ENCODE measurements at places on chromosomes 12 and 14.

DNA sequence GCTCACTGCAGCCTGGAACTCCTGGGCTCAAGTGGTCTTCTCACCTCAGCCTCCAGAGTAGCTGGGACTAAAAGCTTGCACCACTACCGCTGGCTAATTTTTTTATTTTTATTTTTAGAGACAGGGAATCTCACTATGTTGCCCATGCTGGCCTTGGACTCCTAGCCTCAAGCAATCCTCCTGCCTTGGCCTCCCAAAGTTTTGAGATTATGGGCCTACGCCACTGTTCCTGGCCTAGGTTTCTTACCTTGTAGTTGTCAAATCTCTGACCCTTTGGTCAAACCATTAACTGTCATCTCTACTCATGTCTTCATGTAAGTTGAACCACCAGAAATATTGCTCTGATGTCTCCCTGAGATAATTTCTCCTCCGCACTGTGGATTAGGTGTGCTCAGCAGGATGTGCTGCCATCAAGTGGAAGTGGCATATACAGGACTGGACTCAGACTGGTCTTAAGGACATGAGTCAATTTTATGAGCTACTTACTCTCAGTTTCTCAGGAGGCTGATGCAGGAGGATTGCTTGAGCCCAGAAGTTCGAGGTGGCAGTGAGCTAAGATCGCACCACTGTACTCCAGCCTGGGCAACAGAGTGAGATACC lies 28.5 kb downstream of the ACTR6 start:
- DNase-seq = peak; percentile 36

DNA sequence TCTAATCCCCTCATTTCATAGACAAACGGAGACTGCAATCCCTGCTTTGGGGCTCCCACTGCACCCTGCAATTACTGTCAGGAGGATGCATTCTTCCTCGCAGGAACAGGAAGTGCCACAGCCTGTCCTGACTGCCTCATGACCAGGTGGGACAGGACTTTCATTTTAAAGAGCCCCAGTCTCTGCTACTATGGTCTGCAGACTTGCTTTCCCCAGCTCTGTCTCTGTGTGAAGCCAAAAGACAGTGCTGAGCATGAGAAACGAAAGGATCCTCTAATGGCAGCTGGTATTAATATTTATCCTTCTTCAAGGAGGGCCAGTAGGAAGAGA lies 60.0 kb upstream of the PNMA1 start:
- DNase-seq = no peak

DNA sequence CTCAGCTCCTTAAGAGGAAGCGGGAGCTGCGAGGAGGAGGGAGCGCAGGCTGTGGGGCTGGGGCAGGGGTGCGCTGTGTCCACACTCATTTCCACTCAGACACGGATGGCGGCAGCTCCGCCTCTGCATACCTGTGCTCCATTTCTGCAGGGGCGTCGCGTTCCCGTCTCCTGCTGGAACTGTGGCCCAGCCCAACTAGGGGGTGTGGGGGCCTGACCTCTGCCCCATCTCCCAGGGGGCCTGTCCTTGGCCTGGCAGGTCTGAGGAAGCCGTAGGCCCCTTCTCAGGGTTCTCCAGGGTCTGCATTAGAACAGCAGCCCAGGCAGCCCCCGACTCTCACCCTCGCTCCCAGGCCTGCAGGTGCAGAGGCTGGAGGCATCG lies 31.2 kb downstream of the FBRSL1 start:
- no peak for DNase-seq

DNA sequence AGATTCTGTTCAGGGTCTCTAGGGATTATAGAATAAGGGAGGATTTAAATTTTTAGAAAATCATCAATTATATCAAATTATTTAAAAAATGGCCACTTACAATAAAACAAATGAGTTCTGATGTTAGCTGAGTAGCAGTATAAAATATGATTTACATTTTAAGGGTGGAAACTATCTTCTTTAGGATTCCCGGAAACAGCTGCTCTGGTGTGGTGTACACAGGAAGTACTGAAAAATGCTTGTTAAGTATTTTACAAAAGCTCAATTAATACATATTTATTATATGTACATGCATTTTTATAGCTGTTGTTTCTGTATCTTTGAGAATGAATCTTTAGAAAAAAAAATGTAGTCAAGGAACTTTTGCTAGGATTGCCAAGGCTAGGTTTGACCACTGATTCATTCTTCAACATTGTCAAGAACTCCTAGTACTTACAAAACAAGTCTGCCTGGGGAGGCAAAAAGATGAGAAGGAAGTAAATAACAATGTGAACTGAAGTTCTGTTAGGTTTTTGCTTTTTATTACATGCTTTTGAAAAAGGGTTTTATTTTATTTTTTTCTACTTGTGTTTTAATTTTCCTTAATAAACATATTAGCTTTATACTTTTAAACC lies 48.0 kb downstream of the ARF6 start:
- no peak for DNase-seq

DNA sequence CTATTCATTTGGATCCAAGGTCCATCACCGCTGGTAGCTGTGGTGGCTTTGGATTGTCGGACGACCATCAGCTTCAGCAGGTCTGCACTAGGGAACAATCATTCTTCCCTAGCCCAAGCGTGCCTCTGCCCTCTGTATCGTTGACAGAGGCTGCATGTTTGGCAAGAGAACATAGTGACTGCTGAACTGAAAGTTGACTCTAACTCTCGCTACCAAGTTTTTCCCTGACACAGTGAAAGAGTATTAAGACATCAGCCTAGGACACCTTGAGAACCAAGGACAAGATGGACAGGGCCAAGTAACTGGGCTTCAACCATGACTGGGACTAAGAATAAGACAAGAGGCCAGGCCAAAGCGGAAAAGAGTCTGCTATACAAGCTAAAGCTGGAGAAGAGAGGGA lies 26.3 kb downstream of the TSHR start:
- DNase-seq = no peak

DNA sequence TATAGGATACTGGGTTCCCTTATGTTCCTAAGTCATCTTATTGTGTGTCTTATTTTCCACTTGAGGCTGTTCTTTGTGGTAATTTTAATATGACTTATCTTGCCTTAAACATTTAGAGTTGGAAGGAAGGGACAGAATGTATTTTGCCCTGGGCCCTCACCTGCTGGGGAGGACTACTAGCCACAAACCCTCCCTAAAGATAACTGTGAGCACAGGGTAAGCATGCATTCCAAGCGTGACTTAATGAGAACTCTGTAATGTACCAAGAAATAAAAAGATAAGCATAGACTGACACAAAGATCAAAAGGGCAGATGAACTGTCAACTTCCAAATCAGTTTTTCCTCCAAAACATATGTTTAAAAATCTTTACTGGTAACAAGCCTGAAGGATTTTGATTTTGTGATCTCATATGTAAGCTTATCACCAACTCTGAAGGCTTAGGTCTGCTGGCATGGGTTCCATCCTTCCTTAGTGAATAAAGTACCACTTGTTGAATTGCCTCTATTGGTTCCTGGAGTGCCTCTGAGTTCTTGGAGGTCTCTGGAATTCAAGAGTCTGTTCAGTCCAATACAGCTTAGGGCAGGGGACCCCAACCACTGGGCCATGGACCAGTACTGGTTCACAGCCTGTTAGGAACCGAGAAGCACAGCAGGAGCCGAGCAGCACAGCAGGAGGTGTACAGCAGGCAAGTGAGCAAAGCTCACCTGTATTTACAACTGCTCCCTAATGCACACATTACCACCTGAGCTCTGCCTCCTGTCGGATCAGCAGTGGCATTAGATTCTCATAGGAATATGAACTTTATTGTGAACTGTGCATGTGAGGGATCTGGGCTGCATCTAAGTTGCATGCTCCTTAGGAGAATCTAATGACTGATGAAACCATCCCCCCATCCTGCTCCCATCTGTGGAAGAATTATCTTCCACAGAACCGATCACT lies 29.8 kb upstream of the NFYB start:
- no peak for DNase-seq

- DNase-seq = no peak
Measured at GRCh38 chr12:93594766-93595311, 22.4 kb downstream of the SOCS2 start.

DNA sequence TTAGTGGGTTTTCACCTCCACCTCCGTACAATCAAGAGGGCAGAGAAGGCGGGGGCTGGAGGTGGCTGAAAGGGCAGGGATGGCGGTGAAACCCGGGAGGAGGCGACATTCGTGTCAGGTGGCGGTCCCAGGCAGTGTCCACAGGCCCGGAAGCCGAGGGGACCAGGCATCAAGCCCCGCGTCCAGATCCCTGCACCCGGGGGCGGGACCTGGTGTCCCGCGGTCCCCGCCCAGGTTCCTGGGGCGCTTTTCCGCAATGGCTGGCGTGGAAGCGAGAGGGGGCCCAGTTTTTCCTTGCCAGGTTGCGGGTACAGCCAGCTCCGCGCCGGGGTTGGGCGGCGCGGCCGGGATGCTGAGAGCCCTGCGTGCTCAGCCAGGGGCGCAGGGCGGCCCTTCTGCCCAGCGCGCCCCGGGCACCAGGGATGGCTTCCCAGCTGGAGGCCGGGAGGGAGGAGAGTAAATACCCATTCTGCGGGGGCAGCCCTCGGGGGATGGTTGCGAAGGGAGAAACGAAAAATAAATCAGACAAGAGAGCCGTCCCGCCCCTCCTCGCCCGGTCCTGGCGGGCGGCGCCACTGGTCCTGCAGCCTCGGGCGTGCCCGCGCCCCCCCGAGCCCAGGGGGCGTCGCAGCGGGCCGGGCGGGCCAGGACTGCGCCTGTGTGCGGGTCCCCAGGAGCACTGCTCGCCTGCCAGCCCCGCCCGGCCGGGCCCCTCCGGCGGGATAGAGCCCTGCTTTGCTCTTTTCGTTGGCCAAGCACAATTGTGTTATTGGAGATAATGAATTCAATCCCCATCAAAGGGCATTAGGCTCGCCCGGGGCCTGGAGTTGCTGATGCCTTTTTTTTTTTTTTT lies 11.5 kb downstream of the FOXA1 start:
- no peak for DNase-seq

DNA sequence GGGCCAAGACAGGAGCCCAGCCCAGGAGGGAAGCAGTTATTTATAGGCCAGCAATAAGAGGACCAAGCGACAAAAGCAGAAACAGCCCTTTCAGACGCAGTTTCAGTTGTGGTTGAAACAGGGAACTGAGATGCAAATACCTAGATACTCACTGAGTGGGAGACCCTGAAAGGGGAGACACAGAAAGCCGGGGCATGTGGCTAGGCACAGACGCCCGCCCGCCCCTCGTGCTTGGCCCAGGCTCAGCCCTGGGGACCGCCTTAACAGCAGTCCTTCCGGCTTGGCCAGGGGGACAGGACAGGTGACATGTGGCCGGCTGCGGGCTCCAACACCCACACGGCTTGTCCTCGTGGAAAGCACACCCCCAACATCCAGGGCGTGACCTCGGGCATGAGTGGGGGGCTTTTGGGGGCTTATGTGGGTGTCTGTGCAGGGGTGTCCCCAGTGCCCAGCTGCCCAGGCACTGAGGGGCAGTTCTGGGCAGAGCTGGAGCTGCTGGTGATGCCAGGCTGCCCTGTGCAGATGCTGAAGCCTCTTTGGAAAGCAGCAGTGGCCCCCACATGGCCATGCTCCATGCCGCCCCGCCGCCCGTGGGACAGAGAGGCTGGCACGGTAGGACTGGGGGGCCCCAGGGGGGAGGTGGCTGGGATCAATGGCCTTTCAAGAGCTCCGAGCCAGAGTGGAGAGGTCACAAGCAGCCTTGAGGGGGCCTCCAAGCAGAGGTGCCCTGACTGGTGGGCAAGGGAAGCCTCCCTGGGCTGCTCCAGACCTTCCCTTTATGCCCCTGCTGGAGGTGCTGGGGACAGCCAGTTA lies 2.1 kb downstream of the PLD4 start:
- no peak for DNase-seq

- DNase-seq = peak; percentile 93
Measured at GRCh38 chr14:59278111-59278510, 89.6 kb downstream of the DAAM1 start.

GRCh38 chr12:22792138-22792537 lies 167.2 kb downstream of the ETNK1 start:
- no peak for DNase-seq

- DNase-seq = no peak
Measured at GRCh38 chr12:3929875-3930615, 56.8 kb upstream of the PARP11 start.

- peak; percentile 99 for DNase-seq
Measured at GRCh38 chr14:67413806-67414769, 2.1 kb upstream of the PLEK2 start.

DNA sequence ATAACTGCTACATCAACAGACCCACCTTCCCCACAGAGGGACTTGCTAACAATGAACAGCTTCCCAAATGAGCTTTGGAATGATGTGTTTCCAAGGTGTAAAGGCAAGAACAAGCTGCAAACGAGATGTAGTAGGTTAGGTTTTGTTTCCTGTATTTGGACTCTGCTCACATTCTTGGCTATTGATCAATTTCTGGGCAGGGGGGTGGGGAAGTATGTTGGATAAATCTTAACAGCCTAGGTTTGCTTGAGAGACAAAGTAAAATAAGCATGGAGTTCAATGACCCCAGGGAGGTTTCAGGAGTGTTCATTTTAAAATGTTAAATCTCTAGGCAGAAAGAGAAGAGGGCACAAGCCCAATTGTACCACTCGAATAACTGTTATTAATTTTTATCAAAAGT lies 146.6 kb downstream of the DPY19L2 start:
- DNase-seq = no peak

DNA sequence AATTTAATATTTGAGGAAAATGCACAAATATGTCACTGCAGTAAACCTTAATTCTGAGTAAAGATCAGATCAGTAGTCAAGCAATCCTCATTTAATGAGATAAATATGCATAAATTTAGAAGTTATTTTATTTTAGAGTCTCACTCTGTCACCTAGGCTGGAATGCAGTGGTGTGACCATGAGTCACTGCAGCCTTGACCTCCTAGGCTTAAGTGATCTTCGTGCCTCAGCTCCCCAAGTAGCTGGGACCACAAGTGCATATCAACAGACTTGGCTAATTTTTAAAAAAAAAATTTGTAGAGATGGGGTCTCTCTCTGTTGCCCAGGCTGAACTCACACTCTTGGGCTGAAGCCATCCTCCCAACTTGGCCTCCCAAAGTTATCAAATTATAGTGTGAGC lies 41.3 kb downstream of the LMO3 start:
- DNase-seq = no peak

GRCh38 chr12:106582249-106582591 lies 584 bp upstream of the RFX4 start:
- DNase-seq = no peak

GRCh38 chr12:10540776-10541205 lies 35.1 kb downstream of the EIF2S3B start:
- no peak for DNase-seq

GRCh38 chr12:62618930-62619329 lies 152.3 kb downstream of the MON2 start:
- DNase-seq = no peak

DNA sequence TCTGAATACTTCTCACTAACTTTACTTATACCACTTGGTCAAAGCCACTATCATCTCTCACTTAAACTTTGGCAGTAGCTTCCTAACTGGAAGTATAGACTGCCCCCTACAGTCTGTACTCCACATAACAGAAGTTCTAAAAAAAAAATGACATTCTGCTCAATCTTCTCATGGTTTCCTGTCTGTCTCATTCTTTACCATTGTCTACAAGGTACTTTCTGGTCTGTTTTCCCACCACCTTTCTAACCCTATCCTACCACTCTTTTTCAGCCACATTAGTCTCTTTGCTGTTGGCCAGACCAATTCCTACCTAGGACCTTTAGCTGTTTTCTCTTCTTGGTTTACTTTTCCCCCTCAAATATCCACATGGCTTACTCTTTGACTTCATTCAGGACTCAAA lies 14.7 kb downstream of the CPSF6 start:
- peak; percentile 10 for DNase-seq

GRCh38 chr12:66860752-66861750 lies 182.2 kb upstream of the GRIP1 start:
- peak; percentile 8 for DNase-seq

GRCh38 chr12:31849090-31849687 lies 110.0 kb upstream of the RESF1 start:
- no peak for DNase-seq

- no peak for DNase-seq
Measured at GRCh38 chr12:46553266-46553665, 180.7 kb upstream of the SLC38A2 start.

Data from HTR-8/SVneo (cell line).